ENCODE measurements at places on chromosomes 12 and 14.

- DNase-seq = no peak
Measured at GRCh38 chr14:91372671-91373495, 44.7 kb downstream of the CCDC88C start.

- no peak for DNase-seq
Measured at GRCh38 chr14:103138301-103139131, 15.3 kb downstream of the TNFAIP2 start.

DNA sequence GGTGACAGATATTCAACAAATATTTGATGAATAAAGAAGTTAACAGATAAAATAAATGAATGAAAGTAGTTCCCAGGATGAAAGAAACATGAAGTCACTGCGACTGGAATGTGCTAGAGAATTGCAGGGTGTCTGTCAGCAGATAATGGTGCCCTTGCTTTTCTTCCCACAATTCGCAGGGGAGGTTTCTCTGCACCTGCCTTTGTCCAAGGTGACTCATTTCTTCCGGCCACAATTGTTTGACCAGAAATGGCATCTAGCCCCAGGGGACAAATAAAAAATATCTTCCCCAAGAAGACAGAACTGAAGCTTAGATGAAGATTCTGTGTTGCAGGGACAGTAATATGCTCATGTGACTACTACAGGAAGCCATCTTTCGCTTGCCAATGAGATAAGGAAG is 316.1 kb upstream of the TBX3 start:
- no peak for DNase-seq

DNA sequence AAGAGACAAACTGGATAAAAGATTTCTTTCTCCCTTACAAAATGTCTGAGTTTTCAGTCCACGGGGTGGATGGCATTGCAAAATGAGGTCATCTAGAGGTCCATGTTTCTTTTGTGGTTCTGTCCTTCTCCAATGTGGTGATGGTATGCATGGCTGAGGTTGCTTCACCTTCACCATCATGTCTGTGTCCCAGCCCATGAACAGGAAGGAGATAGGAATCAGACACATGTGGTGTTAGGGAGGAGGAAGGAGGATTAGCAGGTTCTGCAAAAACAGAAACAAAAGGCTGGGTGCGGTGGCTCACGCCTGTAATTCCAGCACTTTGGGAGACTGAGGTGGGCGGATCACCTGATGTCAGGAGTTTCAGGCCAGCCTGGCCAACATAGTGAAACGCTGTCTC is 11.0 kb upstream of the AEBP2 start:
- peak; percentile 78 for DNase-seq

DNA sequence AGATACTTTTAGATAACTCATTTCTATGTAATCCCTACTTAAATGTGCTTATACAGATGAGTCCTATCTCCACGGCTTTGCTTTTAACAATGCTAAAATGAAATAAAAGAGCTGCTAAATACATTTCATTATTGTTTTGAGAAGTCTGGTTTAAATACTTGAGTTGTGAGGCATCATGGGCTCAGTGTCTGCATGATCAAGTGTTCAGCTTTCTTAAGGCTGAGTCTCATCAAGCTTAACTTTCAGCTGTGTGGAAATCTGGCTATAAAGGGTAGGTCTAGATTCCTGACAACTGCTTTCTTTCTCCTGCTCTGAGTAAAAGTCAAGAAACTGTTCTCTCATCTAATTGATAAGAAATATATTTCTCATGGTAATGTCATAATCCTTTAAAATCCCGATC is 235.4 kb downstream of the FSCB start:
- DNase-seq = no peak

- no peak for DNase-seq
Measured at GRCh38 chr14:65035049-65035448, 48.4 kb downstream of the FNTB start.

GRCh38 chr12:50018154-50018553 is 7.1 kb downstream of the RACGAP1 start:
- no peak for DNase-seq

- DNase-seq = no peak
Measured at GRCh38 chr14:94127330-94127729, 2.1 kb downstream of the IFI27L2 start.

GRCh38 chr12:23816394-23816851 is 133.0 kb downstream of the SOX5 start:
- DNase-seq = no peak

DNA sequence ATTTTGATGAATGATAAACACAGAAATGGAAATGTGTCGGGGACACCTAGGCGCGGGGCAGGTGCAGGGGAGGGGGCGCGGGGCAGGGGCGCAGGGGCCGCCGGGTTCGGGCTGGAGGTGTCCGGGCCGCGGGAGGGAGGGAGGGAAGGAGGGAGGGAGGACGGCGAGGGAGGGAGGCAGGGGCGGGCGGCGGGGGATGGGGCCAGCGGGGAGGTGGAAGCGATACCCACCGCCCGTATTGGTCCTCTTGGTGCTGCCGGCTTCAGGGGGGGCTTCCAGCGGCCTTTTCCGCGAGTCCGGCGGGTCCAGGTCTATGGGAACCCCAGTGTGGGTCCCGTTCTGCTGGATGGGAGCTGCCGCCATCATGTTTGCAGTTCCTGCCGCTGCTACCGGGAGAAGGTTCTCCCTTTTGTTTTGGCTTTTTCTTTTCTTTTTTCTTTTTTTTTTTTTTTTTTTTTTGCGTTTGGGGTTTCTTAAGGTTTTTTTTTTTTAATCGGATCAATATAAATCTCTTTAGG is 703 bp downstream of the NOVA1 start:
- no peak for DNase-seq

DNA sequence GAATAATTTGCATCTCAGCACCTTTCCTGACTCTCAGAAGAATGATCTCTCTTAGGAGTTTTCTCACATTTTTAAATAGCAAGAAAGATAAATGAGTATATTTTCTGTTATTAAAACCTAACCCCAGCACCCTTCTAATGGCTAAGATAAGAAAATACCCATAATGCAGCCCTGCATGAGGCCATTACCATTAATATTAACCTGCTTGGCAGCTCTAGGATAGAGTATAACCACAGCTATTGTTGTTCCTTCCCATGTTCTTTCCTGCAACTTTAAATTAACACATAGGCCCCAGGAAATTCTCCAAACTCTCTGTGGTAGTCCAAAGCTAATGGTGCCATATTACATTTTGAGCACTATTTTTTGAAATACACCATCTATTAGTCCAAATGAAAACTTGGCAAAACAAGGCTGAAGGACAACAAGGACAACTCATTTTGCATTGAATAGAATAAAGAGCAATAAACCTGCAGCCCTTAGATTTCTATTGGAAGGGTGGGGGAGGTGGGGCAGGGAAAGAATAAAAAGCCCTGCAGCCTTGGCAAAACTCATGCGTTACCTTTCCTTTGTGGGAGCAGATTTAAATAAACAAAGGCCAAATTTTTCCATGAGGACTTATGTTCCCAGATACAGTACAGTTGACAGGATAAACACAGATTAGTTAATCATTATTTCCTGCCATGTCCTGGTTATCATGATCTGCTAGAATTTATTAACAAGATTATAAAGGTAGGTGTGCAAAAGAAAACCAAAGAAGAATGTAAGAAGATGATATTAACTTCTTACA is 46.9 kb downstream of the BTG1 start:
- no peak for DNase-seq

DNA sequence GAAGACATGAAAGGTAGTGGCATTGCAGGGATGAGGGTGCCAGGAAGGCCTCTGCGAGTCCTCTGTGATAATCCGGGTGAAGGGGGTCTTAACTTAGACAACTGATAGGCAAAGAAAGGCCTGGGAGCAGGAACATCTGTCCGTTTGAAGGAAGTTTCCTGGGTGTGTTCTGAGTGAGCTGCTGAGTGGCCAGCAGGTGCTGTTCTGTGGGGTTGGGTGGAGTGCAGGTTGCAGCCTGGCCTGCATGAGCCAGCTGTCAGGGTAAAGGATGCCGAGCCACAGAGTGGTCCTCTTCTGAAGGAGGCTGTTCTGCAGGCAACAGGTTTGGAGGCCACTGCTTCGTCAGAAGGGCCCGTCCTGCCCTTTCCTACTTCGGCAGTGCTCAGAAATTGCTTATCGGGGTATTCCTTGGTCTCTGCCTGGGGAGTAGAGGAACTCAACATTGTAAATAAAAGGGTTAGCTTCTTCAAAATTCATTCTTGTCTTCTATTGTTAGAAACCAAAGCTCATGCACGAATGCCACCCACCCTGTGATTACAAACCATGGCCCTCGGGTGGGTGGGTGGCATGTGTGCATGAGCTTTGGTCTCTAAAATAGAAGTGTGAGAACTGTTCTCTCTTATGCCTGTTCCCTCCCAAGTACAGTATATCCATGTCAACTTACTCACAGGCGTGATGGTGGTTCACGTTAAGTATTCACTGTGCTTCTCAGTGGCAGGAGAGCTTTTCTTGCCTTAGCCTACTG is 118.9 kb downstream of the CHST11 start:
- no peak for DNase-seq

GRCh38 chr12:116136340-116136739 is 141.2 kb downstream of the MED13L start:
- DNase-seq = no peak

DNA sequence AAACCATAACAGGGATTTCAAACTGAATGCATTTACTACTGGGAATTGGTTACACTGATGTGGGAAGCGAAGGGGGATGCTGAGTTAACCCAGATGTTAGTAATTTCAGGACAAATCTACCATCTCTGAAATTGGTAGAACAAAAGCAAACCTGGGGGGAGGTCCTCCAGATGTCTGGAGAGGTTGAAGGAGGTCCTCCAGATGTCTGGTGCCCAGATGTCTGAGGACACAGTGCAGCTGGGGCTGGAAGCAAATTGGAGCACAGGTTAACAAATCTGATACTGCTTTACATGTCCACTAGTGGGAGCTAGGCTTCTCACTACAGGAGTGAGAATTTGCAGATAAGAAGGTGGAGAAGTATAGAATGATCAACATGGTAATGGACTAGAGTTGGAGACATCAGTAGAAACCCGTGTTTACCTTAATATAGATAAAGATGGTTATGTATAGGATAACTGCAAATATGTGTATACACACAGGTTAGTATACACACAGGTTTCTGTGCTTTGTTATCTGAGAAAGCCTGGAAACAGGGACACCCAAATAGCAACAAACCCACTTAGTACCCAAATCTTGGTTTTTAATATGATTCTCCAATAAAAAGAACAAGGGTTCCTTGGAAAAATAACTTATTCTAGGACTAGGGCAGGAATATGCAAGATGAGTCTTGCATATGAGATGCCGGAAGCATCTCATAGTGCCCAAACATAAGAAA is 162.5 kb downstream of the C12orf50 start:
- DNase-seq = peak; percentile 60

GRCh38 chr12:93972411-93973208 is 175.8 kb upstream of the PLXNC1 start:
- no peak for DNase-seq

- DNase-seq = no peak
Measured at GRCh38 chr14:62216121-62216520, 453.9 kb downstream of the SNAPC1 start.

DNA sequence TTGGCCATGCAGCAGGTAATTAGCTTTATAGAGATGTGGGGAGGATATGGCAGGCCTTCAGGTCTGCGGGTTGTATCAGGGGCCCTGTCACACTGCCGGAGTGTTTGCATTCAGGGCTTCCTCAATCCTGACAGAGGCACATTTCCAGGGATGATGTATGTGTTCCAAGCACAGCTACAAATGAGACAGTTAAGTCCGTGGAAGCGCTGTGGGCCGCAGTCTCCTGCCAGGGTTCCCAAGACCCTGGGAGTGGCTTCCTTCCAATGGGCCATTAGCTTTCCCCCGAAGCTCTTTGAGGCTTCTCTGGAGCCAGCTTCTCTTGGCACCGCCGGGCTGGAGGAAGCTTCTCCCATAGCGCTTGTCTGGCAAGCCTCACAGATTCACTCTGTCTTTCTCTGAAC is 1524.7 kb upstream of the TMEM132C start:
- no peak for DNase-seq

- DNase-seq = peak; percentile 29
Measured at GRCh38 chr12:119180380-119181040, 1.8 kb downstream of the HSPB8 start.

GRCh38 chr12:71125949-71126348 is 31.9 kb downstream of the TSPAN8 start:
- no peak for DNase-seq

DNA sequence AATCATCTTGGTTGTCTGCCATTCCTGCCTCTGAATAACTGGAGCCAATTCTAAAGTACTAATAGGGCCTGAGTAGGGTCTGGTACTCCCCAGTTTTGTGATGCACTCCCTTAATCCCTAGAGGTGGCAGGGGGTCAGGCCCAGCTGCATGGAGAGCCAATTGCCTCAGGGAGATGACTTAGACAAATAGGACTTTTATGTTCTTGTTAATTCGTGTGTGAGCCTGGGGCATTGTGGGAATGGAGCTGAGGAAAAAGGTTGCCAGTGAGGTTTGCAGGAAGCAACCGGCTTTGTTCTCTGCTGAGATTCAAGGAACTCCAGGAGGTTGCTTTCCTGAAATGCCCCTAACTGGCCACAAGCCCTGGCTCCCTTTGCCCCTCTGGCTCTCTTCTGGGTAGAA is 6.8 kb upstream of the DCD start:
- no peak for DNase-seq

DNA sequence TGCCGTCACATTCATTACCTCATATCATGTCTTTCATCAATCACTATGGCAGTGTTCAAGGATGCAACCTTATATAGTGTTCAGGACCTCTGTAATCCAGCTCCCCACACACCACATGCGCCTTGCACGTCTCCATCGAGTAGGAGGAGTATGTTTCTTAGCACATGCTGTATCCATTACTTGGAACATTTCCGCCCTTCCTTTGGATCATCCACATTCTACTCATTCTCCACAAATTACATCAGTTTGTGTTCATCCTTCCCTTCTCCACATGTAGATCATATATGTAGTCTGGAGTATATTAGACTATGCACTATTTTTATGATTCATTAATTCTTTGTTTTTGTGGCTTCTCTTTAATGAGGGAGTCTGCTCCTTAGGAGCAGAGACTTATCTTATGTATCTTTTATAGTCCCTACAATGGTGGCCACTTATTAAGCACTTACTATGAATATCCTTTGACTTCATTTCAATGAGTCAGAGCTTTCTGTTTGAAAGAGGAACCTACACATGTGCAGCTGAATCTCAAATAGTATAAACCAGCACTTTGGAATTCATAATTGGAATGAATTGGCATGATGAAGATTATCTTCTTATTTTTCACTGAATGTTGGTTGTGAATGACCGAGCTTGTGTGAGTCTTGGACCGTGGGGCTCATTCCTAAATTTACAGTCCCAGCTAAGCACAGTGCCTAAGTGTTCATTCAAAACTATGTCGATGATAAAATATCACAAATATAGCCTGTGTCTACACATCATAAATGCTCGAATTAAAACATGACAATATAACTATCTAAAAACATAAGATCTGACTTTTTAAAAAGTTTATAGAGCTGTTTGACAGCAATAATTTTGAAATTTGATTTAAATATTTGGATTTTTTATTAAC is 30.2 kb upstream of the NPAS3 start:
- DNase-seq = no peak

Data from epithelial cell of esophagus (primary cell).